ENCODE measurements at places on chromosomes 11 and 22. TPM values are rescaled to one million over a fixed set of nuclear protein-coding genes. Genes with fewer than 3 reads are reported as not detected.

DNA sequence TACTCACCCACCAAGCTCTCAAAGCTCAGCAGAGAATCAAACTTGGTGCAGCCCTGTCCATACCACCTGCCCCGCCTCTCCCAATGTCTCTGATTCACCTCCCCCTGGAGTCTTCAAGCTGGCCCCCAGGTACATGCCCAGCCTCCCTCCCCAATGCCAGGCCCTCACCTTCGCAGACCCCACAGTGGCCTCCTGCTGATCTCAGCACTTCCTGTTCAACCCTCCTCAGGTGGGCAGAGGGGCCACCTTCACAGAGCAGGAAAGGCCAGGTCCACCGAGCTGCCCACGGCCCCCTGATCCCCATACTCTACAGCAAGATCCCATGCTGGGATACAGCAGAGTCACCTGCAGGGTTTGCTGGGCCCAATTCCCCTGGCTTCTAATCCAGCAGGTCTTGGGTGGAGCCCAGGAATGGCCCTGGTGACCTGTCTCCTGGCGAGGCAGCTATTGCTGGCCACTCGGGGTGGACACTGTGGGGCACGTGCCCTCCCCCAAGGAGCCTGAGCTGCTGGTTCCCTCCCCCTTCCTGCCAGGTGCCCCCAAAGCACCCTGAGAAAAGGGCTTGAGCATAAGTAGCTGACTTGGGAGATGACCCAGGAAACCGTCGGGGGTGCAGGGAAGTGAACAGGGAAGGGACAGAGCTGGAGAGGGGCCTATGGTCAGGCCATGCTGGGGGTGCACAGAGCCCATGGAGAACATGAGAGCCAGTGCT, 150.7 kb downstream of the BRD1 start:
- no peak for DNase-seq

- DNase-seq: no peak
Measured at GRCh38 chr22:47678636-47679287, 916.3 kb downstream of the TBC1D22A start.

DNA sequence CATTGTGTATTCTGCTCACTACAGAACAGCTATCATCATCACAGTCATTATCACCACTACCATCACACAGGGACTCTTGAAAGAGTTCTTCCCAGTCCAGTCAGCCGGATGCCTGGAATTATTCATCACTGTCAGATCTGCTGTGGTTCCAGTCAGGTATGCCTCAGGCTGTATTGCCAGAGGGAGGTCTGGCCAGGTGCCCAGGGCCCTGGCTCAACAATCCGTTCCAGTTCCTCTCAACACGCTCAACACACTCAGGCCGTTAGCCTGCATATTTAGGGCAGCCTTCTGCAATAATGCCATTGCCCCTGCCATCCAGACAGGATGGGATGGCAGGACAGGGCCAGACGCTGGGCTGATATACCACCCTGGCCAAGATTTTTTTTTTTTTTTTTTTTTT, 28.6 kb upstream of the RASL10A start:
- peak; percentile 79 for DNase-seq

GRCh38 chr11:132047167-132047566, 676.8 kb downstream of the NTM start:
- no peak for DNase-seq

GRCh38 chr11:116415095-116415494, 357.7 kb downstream of the BUD13 start:
- DNase-seq: peak; percentile 59

GRCh38 chr22:50600538-50600937, at the start of gene MAPK8IP2:
Gene MAPK8IP2 (plus strand): TSS chr22:50600793. CDS start chr22:50600819, 26 bp downstream.
- DNase-seq: no peak

Gene LARGE1
- polyA plus RNA-seq: 7.8 TPM

DNA sequence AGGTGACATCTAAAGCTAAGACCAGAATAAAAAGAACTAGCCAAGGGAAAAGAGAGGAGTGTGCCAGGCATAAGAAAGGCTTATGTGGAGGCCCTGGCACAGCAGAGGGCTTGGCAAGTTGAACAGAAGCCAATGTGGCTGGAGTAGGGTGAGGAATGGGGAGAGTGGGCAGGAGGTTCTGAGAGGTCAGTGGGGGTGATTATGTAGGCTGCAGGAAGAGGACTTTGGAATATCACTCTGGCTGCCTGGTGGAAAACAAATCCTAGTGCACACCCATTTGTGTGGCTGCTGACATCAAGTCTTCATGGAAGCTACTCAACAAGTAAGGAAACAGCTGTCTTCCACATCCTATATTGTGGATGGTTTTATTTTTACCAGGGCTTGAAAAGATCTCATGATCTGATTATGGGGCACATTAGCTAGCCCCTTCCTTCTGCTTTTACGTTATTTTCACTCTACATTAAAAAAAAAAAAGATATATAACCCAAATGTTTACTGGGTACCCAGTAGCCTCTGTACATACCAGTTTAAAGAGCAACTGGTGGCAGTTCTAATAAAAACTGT, 3.4 kb downstream of the MRPL16 start:
- DNase-seq: no peak

DNA sequence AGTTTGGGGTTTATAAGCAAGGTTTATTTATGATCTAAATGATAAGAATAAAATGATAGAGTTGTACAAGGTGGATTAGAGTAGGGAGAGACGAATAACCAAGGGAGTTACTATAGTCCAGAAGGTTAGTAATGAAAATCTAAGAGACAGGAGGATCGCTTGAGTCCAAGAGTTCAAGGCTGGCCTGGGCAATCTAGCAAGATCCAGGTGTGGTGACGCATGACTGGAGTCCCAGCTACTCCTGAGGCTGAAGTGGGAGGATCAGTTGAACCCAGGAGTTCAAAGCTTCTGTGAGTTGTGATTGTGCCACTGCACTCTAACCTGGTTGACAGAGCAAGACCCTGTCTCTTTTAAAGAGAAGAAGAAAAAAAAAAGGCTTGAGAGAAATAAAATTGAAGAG, 12.3 kb downstream of the HMGXB4 start:
- DNase-seq: no peak

DNA sequence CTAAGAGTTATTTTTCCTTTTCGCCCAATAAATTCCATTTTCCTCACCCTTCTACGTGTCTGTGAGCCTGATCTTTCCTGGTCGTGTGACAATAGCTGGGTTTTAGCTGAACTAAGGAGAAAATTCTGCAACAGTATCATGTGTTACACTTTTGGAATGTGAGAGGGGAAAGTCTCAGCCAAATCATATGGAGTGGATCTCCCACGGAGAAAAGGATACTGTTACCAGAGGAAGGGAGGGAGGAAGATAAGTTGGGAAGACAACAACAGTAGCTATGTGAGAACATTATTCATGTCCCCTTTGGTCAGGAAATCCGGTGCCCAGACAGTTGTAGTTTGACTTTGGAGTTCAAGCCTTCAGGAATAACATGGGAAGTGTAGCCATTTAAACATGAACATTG, 584.0 kb upstream of the RAG2 start:
- DNase-seq: no peak

Gene SPTBN2
- 2.4 TPM for polyA plus RNA-seq

- DNase-seq: no peak
Measured at GRCh38 chr22:50507421-50507990, at the start of gene LMF2. Gene LMF2 (minus strand): TSS chr22:50507702. CDS start chr22:50507675, 27 bp downstream.

GRCh38 chr22:22463855-22464540, 44.5 kb downstream of the ZNF280B start:
- peak; percentile 84 for DNase-seq
